ENCODE measurements at places on chromosomes 2 and 18.

GRCh38 chr2:99776906-99777646 is 287.3 kb upstream of the REV1 start:
- DNase-seq, result no peak

GRCh38 chr2:24206242-24206641 is 31.4 kb downstream of the FAM228A start:
- DNase-seq, result no peak

DNA sequence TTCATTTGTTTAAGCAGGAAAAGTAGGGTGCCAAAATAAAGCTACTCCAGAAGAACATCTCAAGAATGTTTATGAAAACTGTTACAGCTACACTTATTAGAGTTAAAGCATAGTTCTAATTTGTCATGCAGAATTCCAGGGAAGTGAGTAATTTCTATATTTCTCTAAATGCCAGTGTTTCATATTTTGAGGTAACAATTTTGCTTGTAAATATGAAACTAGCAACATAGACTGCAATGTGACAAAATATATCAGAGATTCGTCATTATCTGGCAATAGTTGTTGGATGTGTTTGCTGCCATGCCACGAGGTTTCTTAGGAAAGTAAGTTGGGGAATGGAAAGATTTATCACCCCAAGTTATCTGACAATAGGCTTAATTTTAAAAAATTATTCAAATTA is 424.1 kb upstream of the ZEB2 start:
- DNase-seq, result no peak

GRCh38 chr2:18378020-18378653 is 182.3 kb downstream of the RDH14 start:
- no peak for DNase-seq

DNA sequence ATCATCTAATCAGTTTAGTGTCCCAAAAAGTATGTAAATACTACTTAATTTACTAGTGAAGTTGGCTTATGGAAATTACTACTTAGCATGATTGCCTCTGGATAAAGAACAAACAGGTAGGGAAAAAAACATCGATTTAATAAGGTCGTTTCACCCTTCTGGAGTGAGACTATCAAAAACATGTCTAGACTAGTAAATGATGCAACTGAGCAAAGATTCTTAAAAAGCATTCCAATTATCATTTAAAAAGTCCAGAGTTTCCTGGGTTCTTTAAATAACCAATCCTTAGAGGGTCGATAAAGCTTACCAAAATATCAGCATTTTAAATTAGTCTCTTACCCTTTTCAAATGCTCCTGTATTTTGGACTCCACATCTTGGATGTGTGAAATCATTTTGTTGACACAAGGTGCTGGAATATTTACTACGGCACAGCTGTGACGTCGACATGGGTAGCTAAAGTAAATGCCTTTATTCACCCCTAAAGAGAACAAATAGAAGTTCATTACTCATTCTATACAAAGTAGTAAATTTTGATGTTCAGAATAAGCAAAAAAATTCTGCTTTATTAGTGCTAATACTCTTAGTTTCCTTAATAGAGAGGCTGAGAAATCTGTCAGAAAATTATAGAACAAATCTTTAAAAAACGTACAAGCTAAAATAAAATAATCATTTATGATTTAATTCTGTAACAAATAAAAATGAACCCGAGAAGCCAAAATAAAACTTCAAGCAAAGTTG is 70.6 kb downstream of the CCDC178 start:
- DNase-seq, result no peak

DNA sequence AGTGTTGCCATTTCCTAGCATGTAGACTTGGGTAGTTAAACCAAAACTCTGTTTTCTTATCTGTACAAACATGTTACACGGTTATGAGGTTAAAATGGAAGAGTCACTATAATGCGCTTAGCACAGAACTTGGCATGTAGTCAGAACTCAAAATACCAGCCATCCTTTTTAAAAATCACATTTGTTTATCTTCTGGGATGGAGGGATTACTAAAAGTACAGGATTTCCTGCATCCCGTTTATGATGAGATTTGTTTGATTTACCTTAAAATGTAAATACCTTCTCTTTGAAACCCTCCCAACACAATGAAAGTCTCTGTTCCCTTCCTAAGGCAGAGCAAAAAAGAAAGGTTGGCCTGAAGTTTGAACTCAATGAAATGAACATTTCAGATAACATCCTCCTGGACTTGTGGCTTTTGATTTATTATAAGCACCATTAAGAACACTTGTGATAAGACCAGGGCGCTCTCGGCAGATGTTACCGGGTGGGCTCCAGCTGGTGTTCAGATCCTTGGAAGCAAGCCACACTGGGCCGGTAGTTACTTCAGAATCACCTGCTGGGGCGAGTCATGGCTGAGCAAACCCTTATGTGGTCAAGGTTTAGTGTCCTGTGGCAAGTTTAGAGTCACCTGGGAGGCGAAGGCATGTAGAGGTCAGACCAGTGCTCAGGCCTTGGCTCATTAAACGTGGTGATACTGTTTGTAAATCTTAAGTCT is 105.7 kb downstream of the MGAT5 start:
- DNase-seq, result no peak

DNA sequence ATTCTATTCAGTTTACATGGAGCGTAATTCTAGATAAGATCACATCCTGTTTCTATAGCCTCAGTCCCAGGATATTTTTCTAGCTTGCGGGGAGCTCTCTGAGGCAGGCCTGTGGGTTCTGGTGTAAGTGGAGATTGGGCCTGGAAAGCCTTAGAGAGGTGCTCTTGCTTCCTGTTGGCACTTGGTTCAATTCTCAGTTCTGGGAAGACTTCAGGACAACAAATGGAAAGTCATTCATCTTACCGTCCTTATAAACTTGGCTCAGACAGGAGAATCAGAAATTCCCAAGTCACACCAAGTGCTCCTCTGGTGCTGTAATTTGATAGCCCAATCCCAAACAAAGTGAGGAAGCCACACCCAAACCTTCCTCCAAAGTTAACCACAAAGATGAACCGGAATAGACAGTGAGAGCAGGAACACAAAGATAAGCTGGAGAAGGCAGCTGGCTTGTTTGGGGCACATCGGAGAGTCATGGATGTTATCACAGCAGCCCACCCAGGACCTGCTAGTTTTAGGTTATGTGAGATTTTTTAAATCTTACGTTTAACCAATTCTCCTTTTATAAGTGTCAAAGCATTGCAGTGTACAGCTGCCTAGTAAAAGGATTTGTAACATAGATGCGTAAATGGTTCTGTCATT is 144.3 kb upstream of the MAP3K20 start:
- DNase-seq, result no peak

GRCh38 chr2:61750624-61751023 is 103.2 kb downstream of the FAM161A start:
- no peak for DNase-seq

GRCh38 chr2:191951832-191952231 is 104.9 kb upstream of the CAVIN2 start:
- no peak for DNase-seq

Measured in activated T-cell treated with anti-CD3 and anti-CD28 coated beads, Interleukin-2, amount 50 U/mL, for 24 hours (primary cell).